ENCODE measurements at places on chromosomes 1 and 21. TPM values are rescaled to one million over a fixed set of nuclear protein-coding genes. Genes with fewer than 3 reads are reported as not detected.
A peak's percentile ranks its signal among the peaks of the same experiment; 100 is the strongest.

DNA sequence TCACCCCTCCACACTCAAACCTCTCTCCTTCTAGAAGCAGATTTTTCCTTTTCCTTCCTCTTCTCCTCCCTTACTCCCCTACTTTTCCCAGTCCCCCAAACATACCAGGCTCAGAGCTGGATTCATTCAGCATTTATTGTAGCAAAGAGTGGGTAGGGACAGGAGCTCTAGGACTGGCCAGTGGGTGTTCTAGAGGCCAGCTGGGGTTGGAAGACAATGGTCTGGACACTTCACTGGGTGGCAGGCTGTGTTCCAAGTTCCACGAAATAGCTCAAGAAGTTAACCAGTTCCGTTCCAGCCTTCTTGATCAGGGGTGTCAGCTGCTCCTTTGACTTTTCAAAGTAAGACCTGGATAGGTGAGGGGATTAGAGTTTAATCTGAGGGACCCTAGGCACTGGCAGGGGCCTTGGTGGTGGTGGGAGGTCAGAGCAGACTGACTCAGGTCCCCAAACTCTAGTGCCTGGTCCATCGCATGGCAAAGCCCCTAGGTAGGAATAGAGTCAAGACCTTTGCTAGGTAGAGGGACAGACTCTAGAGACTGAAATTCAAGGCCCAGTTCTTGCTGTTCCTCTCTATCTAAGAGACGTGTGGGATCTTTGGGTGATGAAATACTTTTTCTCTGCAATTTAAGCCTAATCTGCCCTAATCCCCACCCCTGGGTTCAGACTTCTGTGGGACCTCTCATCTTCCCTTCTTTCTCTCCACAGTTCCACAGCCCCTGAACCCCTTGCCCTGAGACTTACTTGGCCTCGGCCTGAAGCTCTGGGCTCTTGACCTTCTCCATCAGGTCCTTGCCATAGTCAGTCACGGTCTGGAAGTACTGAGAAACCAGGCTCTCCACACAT, 1.0 kb downstream of the APOA2 start:
- DNase-seq, result no peak

DNA sequence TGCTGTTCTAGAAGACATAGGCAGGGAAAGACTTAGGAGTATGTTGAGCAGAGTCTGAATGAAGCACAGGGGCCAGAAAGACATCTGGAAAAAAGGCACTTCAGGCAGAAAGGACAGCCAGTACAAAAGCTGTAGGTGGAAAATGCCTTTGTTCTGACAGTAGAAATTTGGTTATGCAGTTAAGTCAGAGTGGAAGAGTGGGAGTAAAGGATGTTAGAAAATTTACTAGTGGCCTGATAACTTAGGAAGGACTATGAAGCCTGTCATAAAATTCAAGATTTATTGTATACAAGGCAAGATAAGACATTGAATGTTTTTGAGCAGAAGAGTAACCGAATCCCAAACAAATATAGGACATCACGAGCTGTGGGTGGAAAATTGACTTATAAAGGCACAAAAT, 987.9 kb downstream of the PLA2G4A start:
- DNase-seq, result no peak

GRCh38 chr1:203867802-203868201, 6.4 kb downstream of the SNRPE start:
- DNase-seq, result no peak

The MPZL1 gene
- 71.7 TPM for total RNA-seq

DNA sequence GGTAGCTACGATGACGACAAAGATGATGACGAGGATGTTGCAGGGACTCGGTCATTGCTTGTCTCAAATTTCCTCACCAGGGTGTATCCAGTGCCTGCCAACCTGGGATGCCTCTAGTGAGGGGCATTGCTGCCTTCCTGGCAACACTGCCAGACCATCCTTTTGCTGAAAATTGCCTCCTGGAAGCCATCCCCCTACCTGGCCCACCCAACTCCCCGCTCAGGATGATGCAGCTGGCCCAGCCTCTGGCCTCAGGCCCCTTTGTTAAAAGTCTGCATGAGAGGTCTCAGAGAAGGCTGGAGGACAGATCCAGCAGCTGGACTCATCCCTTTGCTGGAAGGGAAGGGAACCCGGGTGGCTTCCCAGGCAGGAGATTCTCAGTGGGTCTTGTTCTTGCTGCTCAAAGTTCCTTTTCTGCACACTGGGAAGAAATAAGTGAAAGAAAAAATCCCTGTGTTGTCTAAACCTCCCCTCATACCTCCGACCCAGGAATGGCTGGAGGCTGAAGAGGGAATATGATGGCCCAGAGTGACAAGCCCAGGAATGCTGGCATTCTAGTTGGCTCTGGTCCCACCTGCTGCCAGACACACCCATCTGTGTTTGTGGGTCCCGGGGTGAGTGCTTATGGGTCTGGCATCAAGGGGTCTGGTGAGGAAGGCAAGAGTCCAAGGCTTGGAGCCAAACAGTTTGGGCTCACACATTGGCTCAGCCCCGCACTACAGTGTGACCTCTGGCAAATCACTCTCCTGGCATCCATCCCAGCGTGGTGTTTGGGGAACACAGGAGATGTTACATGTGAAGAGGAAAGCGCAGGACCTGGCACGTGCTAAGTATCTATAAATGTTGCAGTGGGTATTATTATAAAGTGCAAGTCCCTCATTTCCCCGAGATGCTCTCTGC, 6.7 kb upstream of the FNDC5 start:
- no peak for DNase-seq

The GABRD gene
- total RNA-seq, result 1.8 TPM

The CD2 gene
- total RNA-seq, result 0.44 TPM

DNA sequence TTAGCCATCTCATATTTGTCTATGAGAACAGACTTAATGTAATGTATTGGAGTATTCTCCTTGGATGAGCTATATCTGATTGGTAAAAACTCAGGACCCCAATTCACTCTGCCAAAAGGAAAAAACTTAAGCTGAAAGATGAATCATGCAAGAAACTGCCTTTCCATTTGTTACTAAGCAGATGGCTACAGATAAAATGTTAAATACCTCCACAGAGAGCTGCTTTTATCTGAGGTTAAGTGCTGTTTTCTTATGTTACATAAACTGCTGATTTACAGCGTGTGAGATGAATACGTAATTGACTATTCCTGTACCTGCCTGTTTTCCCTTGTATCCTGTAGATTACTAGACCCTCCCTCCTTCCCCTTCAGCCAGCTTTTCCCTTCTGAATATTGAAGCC, 49.3 kb downstream of the CLCA4 start:
- no peak for DNase-seq

The ACTL8 gene
- total RNA-seq, result 0.80 TPM

The PIGR gene
- 2.2 TPM for total RNA-seq

The KRTAP10-8 gene
- not detected for total RNA-seq

The KCNJ6 gene
- 0.35 TPM for total RNA-seq

DNA sequence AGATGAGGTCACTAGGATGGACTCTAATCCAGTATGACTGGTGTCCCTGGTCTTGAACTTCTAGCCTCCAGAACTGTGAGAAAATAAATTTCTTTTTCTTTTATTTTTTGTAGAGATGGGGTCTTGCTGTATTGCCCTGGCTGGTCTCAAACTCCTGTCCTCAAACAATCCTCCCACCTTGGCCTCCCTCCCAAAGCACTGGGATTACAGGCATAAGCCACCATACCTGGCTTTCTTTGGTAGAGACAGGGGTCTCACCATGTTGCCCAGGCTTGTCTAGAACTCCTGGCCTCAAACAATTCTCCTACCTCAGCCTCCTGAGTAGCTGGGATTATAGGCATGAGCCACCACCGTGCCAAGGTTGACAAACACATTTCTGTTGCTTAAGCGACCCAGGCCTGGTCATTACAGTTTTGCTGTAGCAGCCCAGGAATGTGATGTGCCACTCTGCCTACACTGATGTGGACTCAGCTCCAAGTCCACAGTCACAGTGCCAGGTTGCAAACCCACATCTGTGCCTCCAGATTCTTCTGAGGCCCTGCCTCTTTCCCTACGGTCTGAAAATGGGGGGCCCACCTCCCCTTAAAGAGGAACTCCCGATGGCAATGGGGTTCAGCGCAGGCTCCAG, 15.9 kb downstream of the PYCR2 start:
- no peak for DNase-seq

DNA sequence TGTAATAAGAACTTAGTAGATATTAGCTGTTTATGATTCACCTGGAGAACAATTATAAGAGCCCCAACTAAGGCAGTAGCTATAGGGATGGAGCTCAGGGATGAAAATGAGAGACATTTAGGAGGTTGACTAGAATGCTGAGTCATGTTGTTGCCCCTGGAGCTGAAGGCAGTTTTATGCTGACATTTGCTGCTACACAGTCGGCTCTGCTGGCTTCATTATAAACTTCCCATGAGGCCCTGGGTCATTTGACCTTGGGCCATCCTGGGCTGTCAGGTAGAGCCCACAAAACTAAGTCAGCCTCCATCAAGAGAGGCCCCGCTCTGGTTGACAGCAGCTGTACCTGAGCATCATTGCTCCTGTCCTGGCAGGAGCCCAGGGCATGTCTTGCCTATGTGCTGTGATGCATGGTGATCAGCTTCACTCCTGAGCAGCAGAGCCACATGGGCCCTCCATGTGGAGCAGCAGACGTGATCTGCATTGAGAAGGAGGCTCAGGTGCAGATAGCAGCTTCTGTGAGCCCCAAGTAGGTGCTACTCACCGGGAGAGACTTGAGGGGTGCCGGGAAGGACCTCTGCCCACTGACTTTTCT, 112.4 kb downstream of the TBX19 start:
- no peak for DNase-seq

- no peak for DNase-seq
Observed at GRCh38 chr1:53582211-53583020, 123.2 kb downstream of the DMRTB1 start.

DNA sequence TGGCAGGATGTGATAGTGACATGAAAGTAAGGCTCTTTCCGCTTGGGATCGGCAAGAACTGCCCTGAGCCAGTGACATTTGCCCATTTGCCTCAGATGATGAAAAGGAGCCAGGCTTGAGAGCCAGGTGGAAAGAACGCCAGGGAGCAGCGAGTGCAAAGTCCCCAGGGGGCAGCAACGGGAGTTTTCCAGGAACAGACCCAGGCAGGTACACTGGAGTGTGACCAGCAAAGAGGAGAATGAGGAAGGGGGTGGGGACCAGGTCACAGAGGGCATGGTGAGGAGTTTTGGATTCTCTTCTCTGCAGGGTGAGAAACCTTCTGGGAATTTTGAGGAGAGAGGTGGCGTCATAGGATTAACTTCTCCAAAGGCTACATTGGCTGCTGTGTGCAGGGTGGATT, 10.8 kb upstream of the ETS2 start:
- no peak for DNase-seq

- DNase-seq, result no peak
Observed at GRCh38 chr1:154988058-154988954, 5.1 kb upstream of the LENEP start.

DNA sequence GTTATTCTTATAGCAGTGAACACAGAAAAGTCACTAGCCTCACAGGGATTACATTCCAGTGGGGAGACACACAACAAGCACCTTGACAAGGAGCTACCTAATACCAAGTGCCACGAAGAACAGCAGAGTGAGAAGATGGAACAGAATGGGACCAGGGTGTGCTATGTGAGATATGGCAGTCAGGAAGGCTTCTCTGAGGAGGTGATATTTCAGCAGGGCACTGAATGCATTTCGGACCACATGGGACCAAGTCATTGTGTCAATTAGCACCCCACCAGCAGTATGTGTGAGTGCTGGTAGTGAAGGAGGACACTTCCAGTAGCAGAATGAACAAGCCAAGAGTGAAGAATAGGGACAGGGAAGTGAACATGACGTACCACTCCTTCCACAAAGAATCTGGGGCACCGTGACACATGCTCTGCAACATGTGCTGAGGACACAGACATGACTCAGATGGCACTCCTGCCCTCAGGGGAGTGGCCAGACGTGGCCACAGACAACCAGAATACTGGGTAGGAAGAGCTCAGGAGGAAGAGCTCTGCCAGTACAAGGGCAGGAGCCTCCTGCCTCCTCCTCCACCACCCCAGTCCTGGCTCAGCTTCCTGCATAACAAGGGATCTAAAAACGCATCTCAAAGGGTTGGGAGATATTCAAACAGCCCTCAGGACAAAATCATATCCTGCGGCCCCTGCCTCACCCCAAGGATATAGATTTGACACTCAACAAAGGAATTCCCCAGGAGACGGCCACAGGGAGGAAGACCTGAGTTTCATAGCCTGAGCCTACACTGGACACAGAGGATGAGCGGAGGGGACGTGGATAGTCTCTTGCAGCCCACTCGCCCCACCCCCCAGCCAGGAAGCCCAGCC, 102.5 kb downstream of the TRABD2B start:
- peak; percentile 31 for DNase-seq

GRCh38 chr1:160017592-160017991, 14.2 kb downstream of the PIGM start:
- DNase-seq, result no peak

- no peak for DNase-seq
Observed at GRCh38 chr1:46404482-46405196, 10.5 kb downstream of the FAAH start.

The SH3BGR gene
- total RNA-seq, result 4.8 TPM

GRCh38 chr1:158334526-158335212, 3.3 kb upstream of the CD1B start:
- DNase-seq, result no peak

The OR14K1 gene
- total RNA-seq, result not detected

GRCh38 chr1:89466307-89466930, 58.2 kb upstream of the LRRC8B start:
- DNase-seq, result no peak

The FAM43B gene
- total RNA-seq, result 3.1 TPM

GRCh38 chr21:29098156-29098555, 24.7 kb upstream of the CCT8 start:
- no peak for DNase-seq

The DYNLT5 gene
- total RNA-seq, result 1.6 TPM

The PLA2G2D gene
- not detected for total RNA-seq

DNA sequence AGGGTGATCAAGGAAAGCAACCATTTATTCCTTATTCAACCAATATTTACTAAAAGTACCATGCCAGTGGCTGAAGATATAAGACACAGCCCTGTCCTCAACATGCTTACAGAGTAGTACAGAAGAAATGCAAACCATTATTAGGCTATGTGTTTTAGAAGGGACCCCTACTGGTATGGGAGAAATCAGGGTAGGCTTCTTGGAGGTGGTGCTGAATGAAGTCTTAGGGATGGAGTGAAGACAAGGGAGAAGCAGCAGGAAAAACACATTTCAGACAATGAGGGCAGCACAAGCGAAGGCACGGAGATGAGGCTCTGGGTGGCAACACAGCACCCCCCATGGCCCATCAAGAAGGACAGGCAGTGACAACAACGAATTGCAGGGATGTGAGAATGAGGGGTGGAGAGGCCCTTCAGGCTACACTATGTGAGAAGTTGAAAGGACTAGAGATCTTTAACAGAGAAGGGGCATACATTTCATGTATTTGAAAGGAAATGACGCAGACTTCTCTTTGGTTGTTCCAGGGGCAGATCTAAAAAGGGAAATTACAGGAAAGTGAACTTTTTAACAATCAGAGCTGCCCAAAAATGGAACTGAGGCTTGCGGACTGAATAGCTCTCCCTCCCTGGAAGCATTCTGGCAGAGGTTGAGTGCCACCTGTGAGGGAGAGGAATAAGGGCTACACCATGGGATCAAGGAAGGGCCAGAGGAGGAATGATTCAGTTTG, 16.8 kb upstream of the CD58 start:
- no peak for DNase-seq

The LDLRAD1 gene
- 0.09 TPM for total RNA-seq

GRCh38 chr1:204108312-204109141, 35.6 kb downstream of the SOX13 start:
- peak; percentile 66 for DNase-seq

The RAB3B gene
- 34.1 TPM for total RNA-seq

All from WTC11 (cell line).